ENCODE measurements at places on chromosomes 4 and X.

GRCh38 chr4:122674371-122674770 is 53.5 kb upstream of the IL21 start:
- no peak for DNase-seq

- no peak for DNase-seq
Observed at GRCh38 chr4:183285886-183286285, 34.2 kb downstream of the CLDN22 start.

- DNase-seq, result peak; percentile 15
Observed at GRCh38 chr4:88130544-88131305, 27.7 kb downstream of the ABCG2 start.

DNA sequence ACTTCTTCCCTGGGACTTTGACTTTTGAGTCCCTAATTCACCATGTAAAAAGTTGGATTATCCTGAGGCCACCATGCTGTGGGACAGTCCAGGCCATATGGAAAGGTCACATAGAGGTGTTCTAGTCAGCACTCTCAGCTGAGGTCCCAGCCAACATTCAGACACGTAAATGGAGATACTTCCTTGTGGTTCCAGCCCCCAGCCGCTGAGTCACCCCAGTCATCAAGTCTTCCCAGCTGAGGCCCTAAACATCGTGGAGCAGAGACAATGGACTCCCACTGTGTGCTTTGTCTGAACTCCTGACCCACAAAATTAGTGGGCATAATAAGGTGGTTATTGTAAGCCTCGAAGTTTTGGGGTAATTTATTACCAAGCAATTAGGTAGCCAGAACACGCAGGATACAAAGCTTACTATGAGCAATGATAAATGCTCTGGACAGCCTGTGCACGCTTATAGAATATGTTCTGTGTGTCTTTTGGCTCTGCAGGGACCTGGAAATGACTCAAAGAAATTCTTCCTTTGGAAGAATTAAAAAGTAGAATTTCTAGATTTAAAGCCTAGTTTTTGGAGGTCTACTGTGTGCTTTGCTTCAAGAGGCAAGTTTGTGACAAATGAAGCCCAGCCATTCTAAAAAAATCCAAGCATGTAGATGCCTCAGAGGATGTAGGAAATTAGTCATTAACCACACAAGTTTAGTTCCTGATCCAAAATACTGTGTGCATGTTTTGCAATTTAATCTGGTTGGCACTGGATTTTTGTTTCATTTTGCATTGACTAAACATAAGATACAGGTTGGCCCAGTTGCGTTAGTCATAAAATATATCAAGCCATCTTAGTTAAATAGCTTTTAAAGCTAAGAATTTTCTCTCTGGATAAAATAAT is 33.2 kb upstream of the SLC9A7 start:
- peak; percentile 70 for DNase-seq

- no peak for DNase-seq
Observed at GRCh38 chrX:129651756-129652564, 2.8 kb downstream of the APLN start.

GRCh38 chrX:20265221-20265725 is 1.4 kb downstream of the RPS6KA3 start:
- peak; percentile 35 for DNase-seq
